ENCODE measurements at places on chromosomes 7 and 10.
A peak's percentile ranks its signal among the peaks of the same experiment; 100 is the strongest.

GRCh38 chr7:131265227-131265626 is 62.4 kb upstream of the MKLN1 start:
- no peak for DNase-seq

GRCh38 chr7:16345979-16346958 is 75.1 kb downstream of the CRPPA start:
- peak; percentile 83 for DNase-seq

DNA sequence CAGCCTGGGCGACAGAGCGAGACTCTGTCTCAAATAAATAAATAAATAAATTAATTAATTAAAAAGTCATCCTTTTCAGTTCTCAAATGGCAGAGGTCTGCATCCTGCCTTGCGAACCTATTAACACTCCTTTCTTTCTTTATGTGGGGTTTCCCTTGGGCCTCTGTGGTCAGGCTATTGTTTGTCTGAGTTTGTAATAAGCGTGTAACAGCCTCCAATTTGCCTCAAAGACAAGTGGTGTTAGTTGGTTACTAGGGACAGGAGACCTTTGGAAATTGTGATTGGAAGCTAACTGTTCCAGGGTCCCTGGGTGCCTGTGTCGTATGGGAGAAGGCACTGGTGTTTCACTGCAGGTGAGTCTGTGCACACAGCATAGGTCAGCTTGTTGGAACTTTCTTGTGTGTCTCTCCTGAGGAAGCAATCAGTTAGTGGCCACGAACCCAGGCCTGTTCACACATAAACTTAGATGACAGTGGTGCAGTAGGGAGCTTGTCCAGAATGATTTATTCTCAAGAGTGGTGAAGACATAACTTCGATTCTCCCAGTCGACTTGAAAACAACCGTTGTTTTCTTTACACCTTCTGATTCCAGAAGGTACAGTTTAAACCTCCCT is 33.5 kb downstream of the TCF7L2 start:
- no peak for DNase-seq

DNA sequence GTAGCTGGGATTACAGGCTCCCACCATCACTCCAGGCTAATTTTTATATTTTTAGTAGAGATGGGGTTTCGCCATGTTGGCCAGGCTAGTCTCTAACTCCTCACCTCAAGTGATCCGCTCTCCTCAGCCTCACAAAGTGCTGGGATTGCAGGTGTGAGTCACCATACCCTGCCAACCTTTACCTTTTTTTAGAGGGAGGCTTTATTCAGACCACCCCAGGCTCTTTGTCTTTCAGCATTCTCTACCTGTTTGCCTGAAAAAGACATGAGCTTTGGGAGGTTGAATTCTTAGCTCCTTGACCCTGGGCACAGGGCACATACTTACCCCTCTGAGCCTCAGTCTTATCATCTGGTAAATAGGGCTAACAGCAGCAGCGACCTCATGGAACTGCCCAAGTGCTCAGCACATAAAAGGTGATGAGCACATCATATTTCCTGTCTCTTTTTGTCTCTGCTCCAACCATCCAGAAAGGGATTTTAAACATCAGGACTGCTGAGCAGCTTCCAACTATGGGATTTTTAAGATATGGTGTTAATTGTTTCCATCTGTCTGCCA is 17.0 kb downstream of the FRMPD2 start:
- peak; percentile 7 for DNase-seq

DNA sequence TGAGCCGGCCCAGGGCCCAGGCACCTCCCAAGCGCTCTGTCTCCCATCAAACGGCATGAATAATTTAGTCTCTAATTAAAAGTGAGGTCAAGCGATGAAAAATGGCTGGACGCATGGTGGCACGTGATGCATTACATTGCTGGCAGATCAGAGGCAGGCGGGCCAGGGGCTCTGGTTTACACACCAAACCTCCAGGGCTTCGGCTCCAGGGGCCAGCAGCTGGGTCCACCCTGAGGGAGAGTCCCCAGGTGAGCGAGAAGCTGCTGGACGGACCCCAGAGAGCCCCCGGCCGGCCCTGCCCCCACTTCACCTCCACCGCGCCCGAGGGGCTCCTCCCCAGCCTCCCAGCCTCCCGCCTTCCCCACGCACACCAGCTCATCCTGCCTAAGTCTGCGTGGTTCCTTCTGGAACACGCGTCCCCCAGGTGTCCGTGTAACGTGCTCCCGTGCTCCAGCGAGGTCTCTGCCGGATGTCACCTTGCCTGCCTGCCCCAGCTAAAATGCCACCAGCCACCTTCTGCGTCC is 23.2 kb downstream of the UNCX start:
- no peak for DNase-seq

- no peak for DNase-seq
Observed at GRCh38 chr7:157829491-157829890, 492.7 kb downstream of the DNAJB6 start.

- DNase-seq: no peak
Observed at GRCh38 chr7:69770613-69771012, 172.3 kb downstream of the AUTS2 start.
